Activated T-helper 2 cell treated with anti-CD3 and anti-CD28 coated beads, Interferon-gamma antibody, Interleukin-2, Interleukin-4, amounts not matched to agents 10 μg/mL and 5 μg/mL and 100 μg/mL, durations not matched to agents 14 hours and 24 hours and 36 hours (primary cell): ENCODE measurements at places on chromosomes 7 and 10. TPM values are rescaled to one million over a fixed set of nuclear protein-coding genes. Genes with fewer than 3 reads are reported as not detected.

GRCh38 chr7:47253650-47254080, 328.2 kb downstream of the TNS3 start:
- no peak for DNase-seq

DNA sequence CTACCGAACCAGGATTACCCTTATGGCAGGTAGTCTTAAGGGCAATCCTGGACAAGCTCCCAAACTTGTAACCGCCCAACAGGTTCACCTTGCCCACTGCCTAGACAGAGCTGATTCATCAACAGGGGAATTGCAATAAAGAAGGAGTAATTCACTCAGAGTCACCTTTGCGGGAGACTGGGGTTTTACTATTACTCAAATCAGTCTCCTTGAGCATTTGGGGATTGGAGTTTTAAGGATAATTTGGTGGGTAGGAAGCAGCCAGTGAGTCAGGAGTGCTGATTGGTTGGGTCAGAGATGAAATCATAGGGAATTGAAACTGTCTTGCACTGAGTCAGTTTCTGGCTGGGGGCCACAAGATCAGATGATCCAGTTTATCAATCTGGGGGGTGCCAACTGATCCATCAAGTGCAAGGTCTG, 25.3 kb downstream of the HK1 start:
- DNase-seq, result no peak

Gene SYT15
- 1.5 TPM in 2 replicates for total RNA-seq

Gene OR2A12
- total RNA-seq, result not detected in 2 replicates
